ENCODE measurements at places on chromosomes 6 and 20. TPM values are rescaled to one million over a fixed set of nuclear protein-coding genes. Genes with fewer than 3 reads are reported as not detected.

The EYA4 gene
- total RNA-seq = 7.7 TPM

The TSHZ2 gene
- 14.7 TPM for total RNA-seq

The NDUFAF4 gene
- 26.9 TPM for total RNA-seq

The GJA10 gene
- 2.5 TPM for total RNA-seq

The DNMT3B gene
- 10.0 TPM for total RNA-seq

The CLDN20 gene
- total RNA-seq = not detected

The TINAG gene
- total RNA-seq = not detected

The HSF2 gene
- total RNA-seq = 58.1 TPM

The HLA-DRA gene
- 40.0 TPM for total RNA-seq

The PSMB9 gene
- 4.0 TPM for total RNA-seq

The SLC22A2 gene
- total RNA-seq = 1.3 TPM

The TFAP2A gene
- 30.1 TPM for total RNA-seq

The CCDC170 gene
- 3.5 TPM for total RNA-seq

The CCR6 gene
- total RNA-seq = not detected

The LY6G5C gene
- total RNA-seq = 1.9 TPM

The EEF1A2 gene
- 87.6 TPM for total RNA-seq

The PROKR2 gene
- not detected for total RNA-seq

The UTRN gene
- 235 TPM for total RNA-seq

The SAMD5 gene
- 23.1 TPM for total RNA-seq

The RSPO3 gene
- 9.5 TPM for total RNA-seq

The PARD6B gene
- total RNA-seq = 31.1 TPM

The OOEP gene
- not detected for total RNA-seq

The OPRL1 gene
- total RNA-seq = 3.5 TPM

The MYCT1 gene
- total RNA-seq = 21.2 TPM

The ARMC12 gene
- 0.38 TPM for total RNA-seq

The TCP11 gene
- 0.99 TPM for total RNA-seq

The LY6G6C gene
- not detected for total RNA-seq

The CLIC5 gene
- total RNA-seq = 19.5 TPM

The CHRNA4 gene
- 12.0 TPM for total RNA-seq

The KIF13A gene
- 68.6 TPM for total RNA-seq

The MAS1 gene
- total RNA-seq = 0.05 TPM

The C2 gene
- 6.2 TPM for total RNA-seq

The PPT2 gene
- total RNA-seq = 318 TPM

The ZNFX1 gene
- 26.5 TPM for total RNA-seq

The KCNK5 gene
- total RNA-seq = 2.4 TPM

The HTR1B gene
- 4.7 TPM for total RNA-seq

The SIRPB2 gene
- 1.2 TPM for total RNA-seq

The TREML2 gene
- 0.27 TPM for total RNA-seq

All from camera-type eye (tissue), 1 donor.